ENCODE measurements at places on chromosomes 13 and 19.

GRCh38 chr19:50313812-50314536 is 15.2 kb downstream of the KCNC3 start:
- no peak for DNase-seq

GRCh38 chr19:55660991-55661390 is 6.2 kb downstream of the U2AF2 start:
- DNase-seq: no peak

GRCh38 chr13:102183509-102184182 is 218.2 kb downstream of the FGF14 start:
- no peak for DNase-seq

- no peak for DNase-seq
Observed at GRCh38 chr13:74528734-74529513, 394.7 kb upstream of the KLF12 start.

- DNase-seq: no peak
Observed at GRCh38 chr13:75008926-75009325, 473.0 kb downstream of the TBC1D4 start.

GRCh38 chr13:44508562-44509077 is 67.5 kb downstream of the TSC22D1 start:
- no peak for DNase-seq

DNA sequence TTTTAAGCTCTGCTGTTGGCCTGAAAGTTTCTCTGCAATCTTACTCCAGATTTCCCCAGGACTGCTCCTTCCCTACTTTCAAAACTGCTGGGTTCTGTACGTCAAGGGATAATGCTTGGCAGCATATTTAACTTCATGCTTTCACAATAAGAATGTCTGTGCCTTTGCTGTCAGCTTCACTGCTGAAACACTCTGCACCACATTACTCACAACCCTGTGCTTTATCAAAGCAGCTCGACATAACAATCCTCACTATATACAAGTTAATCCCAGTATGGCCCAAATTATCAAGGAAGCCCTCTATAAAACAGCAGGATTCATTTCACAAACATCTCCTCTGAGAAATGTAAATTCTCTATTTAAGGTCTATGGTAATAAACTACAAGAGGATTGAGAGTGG is 17.5 kb downstream of the LATS2 start:
- DNase-seq: no peak

- no peak for DNase-seq
Observed at GRCh38 chr19:16605115-16605514, 22.9 kb downstream of the MED26 start.

GRCh38 chr19:2425622-2426581 is 1.5 kb downstream of the TIMM13 start:
- DNase-seq: no peak

- no peak for DNase-seq
Observed at GRCh38 chr13:26600343-26600742, 42.9 kb downstream of the WASF3 start.

GRCh38 chr19:11451871-11452619 is 16.6 kb downstream of the PRKCSH start:
- no peak for DNase-seq

DNA sequence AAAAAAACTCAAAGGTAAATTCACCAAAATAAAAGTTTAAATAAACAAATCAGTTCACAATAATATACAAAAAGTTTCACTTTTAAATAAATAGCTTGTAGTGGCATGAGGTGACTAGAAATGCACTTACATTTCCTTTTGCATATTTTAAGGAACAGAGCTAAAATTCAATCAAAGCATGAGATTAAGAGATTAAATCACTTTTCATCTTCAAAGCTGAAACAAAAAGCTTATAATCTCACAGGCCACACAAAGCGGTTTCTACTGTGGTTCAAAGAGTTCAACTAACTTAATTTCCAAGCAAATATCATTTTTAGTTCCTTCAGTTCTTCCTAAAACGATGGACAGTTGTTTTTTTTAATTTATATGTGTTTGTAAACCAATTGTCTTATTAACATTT is 38.9 kb downstream of the TSC22D1 start:
- no peak for DNase-seq

DNA sequence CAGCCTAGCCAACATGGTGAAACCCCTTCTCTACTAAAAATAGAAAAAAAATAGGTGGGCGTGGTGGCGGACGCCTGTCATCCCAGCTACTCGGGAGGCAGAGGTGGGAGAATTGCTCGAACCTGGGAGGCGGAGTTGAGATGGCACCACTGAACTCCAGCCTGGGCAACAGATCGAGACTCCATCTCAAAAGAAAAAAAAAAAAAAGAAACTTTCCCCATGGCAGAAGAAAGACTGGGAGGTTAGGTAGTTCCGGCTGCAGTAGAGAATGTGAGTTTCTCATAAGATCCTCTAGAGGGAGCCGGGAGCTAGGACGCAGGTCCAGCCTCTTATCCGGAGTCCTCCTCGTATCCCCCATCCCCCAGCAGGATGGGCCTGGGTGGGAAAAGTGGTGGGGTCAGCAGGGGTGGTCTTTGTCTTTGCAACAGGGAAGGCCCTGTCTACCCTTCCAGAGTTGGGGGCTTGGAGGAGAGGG is 13.2 kb upstream of the CREB3L3 start:
- no peak for DNase-seq

- no peak for DNase-seq
Observed at GRCh38 chr13:92984151-92984550, 242.5 kb upstream of the GPC6 start.

DNA sequence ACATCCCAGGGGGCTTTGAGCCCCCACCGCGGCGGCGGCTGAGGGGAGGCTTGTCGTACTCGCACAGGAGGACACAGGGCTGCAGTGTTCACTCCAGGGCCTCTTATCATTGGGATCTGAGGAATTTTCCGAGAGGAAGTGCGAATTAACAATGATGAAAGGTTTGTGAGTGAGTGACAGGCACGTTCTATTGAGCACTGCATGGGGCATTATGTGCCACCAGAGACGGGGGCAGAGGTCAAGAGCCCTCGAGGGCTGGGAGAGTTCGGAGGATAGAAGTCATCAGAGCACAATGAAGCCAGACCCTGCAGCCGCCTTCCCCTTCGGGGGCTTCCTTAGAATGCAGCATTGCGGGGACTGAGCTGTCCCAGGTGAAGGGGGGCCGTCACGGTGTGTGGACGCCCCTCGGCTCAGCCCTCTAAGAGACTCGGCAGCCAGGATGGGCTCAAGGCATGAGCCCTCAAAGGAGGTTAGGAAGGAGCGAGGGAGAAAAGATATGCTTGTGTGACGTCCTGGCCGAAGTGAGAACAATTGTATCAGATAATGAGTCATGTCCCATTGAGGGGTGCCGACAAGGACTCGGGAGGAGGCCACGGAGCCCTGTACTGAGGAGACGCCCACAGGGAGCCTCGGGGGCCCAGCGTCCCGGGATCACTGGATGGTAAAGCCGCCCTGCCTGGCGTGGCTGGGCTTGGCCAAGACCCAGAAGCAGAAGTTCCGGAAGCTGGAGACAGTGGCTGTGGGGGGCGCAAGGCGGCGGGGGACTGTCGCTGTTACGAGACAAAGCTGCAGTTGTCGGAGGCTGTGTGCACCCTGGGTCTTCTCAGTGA is 53.9 kb downstream of the MCF2L start:
- no peak for DNase-seq

DNA sequence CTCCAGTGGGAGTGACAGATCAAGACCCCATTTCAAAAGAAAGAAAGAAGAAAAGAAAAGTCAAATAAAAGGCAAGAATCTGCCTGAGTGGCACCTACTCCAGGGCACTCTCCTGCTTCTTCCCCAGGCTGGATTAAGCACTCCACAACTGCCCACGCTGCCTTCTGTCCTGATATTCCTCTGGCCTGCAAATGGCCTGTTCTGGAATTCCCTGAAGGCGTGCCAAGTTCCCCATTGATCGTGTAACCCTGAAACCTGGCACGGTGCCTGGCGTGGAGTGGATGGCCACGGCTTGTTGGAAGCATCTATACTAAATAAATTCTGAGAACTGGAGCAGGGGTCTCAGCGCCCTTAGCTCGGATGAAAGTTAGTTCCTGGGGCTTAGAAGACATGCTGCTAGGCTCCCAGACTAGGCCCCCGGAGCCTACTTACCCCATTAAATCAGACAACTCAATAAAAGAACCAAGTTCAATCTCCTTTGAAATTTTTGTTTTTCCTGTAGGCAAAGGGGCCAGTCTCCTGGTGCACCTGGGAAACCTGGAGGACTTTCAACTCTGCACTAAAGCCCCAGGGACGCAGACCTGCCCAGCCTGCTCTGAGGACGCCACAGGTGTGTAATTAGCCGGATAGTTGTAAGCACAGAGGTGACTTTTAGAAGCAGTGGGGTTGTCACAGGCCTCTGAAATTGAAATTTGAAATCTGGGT is 21.9 kb downstream of the ANKRD27 start:
- no peak for DNase-seq

DNA sequence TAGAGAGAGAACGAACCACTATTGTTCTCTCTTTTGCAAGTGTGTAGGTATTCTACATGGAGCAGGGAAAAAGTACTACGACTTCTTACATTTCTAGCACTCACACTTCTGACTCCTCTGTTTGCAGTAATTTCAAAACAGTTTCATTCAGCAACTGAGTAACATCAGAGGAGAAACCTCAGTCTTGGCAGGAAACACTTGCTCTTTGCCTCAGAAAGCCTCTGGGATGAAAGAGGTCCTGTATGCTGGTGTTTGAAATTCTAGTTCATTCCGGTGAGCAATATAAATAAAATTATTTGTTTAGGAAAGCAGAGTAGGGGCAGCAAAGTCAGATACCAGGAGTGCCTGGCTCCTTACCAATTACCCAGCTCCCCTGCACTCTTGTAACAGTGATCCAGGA is 595.5 kb downstream of the TBC1D4 start:
- no peak for DNase-seq

GRCh38 chr19:19280561-19280960 is 7.5 kb upstream of the TM6SF2 start:
- no peak for DNase-seq

DNA sequence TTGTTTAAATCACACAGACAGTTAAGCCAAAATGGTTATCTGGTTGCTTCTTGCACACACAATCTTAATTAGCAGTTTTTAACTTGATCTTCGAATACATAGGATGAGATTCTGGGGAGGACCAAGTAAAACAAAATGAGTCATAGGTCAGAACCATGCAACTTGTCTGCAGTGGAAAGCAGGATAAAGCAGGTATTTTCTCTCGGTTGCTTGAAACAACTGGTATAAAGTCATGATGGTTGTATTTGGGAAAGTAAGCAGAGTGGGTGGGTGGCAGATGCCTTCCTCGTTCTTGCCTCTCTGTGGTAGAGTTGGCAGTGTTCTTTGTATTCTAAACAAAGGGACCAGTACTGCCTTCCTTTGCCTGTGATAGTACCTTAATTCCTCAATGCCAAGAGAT is 167.0 kb downstream of the COG6 start:
- no peak for DNase-seq

GRCh38 chr13:105144936-105145335 is 1390.5 kb downstream of the EFNB2 start:
- DNase-seq: no peak

DNA sequence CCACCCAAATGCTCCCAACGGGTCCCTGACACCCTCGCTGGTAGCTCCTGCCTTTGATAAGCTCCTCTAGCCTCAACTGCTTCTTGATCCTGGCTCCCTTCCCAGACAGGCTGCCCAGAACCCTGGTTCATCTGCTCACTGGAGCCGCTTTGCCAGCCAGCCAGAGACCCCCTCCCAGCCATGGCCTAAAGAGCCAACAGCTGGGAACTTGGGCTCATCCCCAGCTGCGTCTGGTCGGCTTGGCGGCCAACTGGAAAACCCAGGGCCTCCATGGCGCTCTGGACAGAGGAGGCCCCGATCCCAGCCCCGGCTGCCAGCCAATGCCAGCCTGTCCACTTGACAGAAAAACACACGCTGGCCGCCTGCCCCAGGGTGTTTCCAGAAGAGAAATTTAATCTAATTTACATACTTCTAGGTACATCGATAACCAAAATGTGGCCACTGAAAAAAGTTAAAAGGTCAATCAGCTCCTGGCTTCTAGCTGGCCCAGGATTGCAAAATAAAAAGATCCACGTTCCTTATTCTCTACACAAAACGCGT is 3.0 kb upstream of the AKAP8L start:
- DNase-seq: no peak

DNA sequence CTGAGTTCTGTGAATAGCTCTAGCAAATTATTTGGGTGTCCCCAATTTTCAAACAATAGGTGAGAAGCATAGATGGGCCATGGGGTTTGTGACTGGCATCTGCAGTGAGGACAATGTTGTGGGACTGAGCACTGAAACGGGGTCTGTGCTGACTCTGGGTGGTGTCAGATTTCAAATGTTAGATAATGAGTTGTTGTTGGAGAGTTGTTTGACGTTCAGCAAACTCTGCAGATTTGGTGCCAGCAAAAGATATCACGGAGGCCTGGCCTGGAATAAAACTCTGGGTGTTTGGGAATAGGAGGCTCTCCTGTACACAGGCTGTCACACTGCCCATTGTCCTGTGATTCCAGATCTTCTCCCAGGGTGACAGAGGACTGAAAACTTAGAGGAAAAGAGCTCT is 2.9 kb downstream of the ZNF90 start:
- no peak for DNase-seq

- DNase-seq: no peak
Observed at GRCh38 chr13:37179645-37180044, 74.2 kb upstream of the CSNK1A1L start.

GRCh38 chr19:17866964-17867486 is 4.7 kb upstream of the SLC5A5 start:
- no peak for DNase-seq

- no peak for DNase-seq
Observed at GRCh38 chr13:33110713-33111413, 94.6 kb downstream of the KL start.

DNA sequence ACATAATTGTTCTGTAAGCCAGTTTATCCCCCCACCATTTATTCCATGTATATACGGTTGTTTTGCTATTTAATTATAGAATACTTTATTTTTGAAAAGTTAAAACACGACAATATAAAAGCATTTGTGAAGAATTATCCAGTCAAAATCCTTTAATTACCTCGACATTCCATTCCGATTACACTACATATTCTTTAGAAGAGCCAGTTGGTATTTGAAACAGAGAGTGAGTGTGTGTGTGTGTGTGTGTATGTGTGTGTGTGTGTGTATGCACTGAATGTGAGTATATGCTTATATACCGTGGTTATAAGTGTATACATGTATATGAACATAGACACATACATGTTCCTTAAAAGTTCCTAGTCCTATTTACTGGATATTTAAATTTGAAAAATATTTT is 87.8 kb upstream of the KLF5 start:
- DNase-seq: no peak

All from stimulated activated naive CD4-positive, alpha-beta T cell treated with Interleukin-2 at 50 U/mL for 16 hours (primary cell).